ENCODE measurements at places on chromosomes 2 and 18. TPM values are rescaled to one million over a fixed set of nuclear protein-coding genes. Genes with fewer than 3 reads are reported as not detected.

DNA sequence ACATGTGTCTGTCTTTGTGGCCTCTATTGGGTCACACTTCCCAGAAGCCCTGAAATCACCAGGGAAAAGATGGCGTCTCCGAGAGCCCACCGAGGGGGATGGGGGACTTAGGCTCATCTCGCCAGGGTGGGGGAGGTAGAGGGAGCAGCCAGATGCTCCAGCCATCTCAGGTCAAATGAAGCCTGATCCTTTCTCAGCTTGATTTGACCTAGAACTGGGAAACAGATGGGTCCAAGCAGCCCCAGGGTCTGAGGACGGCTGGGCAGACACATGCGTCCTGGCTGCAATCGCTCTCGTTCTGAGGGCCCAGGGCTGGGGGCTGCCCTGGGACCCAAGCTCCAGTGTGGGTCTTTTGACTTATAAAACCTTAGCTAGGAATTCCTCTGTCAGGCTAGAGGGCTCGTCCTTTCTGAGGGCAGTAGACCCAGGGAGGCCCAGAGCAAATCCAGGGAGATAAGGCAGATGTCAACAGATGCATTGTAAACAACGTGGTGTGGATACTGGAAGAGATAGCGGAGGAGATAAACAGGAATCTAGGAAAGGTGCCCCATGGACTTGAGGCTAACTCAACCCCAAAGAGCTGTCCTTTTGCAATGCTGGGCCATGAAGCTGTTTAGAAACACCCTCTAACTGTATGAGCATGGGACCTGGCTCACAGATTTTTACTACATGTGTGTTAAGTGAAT lies 127.7 kb downstream of the MYCN start:
- no peak for DNase-seq

DNA sequence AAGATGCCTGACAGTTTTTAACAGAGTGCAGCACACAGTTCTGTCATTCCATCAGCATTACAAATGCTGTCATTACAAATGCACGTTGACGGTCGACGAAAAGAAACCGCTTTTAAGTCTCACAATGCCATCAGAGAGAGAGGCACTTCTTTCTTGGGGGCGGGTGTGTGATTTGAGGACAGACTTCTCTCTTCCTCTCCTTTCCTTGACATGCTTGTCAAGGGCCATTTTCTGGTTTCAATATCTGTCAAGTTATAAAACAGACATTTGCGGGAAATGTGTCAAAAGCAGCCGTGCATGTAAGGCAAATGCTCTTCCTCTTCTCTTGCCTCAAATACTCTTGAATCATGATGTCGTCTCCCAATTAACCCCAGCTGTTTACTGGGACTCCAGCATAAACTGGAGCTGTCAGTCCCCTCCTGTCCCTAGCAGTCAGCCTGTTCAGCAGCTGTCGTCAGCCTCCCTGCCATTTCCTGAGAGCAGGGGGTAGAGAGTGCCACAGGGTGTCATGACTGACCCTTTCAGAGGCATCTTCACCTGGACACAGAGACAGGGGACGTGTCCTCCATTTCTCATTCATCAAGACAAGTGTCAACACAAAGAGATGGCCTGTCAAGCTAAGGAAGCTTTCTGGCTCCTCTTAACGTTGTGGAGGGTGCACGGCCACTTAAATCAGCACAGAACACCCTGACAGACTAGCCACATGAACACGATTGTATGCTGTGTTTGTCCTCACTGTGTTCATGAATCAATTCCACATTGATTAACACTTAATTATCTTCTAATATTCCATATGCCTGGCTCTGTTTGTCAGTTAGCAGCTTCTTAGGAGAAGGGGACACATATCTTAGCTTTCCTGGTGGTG lies 305.4 kb upstream of the RAB6C start:
- no peak for DNase-seq

- DNase-seq, result no peak
Measured at GRCh38 chr2:219658874-219659273, 31.4 kb downstream of the SLC4A3 start.

- no peak for DNase-seq
Measured at GRCh38 chr2:1964659-1965058, 220.3 kb upstream of the PXDN start.

GRCh38 chr18:410047-410455 lies 90.5 kb downstream of the COLEC12 start:
- no peak for DNase-seq

DNA sequence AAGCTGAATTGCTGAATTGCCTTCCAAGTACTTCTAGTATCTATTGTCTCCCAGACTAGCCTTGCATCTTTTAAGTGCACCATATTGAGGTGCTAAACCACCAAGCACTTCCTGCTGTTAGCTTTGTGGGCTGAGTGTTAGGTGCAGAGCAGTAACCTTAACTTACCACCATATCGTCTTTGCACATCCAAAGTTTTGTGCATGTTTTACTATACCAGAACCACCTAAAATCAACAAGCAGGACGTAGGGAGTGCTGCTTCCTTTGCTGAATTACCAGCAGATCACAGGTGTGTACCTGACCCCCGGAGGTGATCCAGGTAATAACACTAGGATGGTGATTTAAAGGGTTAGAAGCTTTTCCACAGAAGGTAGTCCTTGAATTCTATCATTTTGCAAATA lies 359.9 kb upstream of the HNRNPA3 start:
- DNase-seq, result no peak

CD226 gene
- total RNA-seq, result 0.68 TPM

ACVR1 gene
- 11.2 TPM for total RNA-seq
